ENCODE measurements at places on chromosomes 2 and 18.

GRCh38 chr2:127713562-127713961 is 12.3 kb downstream of the SFT2D3 start:
- no peak for ATAC-seq

DNA sequence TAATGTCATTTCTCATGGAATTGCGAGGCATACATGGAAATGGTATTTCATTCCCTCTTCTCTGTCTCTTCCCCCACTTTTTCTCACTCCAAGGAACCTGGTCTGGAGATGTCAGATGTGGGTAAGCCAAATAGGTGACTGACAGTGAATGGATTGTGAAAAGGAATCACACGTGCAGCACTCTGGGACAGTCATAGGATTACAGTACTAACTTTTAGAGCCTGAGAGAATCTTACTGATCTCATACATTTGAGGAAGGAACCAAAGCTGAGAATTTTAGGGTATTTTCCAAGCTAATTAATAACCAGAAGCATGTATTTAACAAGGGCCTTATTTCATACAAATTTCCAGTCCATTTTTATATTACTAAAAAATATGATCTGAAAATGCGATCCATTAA is 58.1 kb upstream of the ERBB4 start:
- no peak for ATAC-seq

- no peak for ATAC-seq
Measured at GRCh38 chr2:103773884-103774283, 1012.1 kb downstream of the TMEM182 start.

DNA sequence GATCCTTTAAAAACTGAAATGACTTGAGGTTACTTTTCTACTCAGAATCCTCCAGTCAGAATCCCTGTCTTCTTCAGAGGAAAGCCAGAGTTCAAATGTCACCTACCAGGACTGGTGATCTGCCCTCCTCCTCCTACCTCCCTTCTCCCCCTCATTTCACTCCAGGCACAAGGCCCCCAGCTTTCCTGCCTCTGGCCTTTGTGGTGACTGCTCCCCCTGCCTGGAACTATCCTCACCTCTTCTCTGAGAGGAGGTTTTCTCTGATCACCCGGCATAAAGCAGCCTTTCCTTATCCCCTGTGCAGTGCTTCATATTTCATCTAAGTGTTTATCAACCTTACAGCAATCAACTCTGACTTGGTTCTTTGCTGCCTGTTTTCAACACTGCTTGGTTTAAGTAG is 6.8 kb downstream of the B3GNT2 start:
- ATAC-seq: no peak

- no peak for ATAC-seq
Measured at GRCh38 chr2:183530333-183530901, 406.2 kb downstream of the NUP35 start.

DNA sequence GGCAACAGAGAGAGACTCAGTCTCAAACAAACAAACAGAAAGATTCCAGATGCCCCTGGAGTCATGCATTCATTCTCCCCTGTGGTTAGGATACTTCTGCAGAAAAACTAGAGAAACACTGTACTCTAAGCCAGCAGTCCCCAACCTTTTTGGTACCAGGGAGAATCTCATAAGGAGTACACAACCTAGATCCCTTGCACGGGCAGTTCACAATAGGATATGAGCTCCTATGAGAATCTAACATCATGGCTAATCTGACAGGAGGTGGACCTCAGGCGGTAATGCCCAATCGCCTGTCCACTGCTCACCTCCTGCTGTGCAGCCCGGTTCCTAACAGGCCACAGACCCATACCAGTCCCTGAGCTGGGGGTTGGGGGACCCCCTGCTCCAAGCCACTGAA is 18.3 kb downstream of the PSME4 start:
- no peak for ATAC-seq

DNA sequence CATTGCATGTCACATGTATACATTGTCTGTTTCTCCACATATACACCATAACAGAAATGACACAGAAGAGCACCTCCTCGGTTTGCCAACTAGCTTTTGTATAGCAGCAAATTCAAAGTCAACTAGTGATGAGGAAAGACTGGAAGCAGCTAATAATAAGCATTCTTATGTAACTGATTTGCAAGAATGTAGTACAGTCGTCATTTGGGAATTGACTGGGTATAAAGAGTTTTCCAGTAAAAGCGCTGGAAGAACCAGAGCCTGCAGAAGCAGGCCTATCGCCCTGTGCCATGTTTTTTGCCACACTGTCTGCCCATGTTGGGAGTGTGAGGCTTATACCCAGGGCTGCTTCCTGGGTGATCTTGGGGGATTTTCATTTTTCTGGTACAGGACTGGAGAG is 310.6 kb downstream of the GBX2 start:
- ATAC-seq: no peak

DNA sequence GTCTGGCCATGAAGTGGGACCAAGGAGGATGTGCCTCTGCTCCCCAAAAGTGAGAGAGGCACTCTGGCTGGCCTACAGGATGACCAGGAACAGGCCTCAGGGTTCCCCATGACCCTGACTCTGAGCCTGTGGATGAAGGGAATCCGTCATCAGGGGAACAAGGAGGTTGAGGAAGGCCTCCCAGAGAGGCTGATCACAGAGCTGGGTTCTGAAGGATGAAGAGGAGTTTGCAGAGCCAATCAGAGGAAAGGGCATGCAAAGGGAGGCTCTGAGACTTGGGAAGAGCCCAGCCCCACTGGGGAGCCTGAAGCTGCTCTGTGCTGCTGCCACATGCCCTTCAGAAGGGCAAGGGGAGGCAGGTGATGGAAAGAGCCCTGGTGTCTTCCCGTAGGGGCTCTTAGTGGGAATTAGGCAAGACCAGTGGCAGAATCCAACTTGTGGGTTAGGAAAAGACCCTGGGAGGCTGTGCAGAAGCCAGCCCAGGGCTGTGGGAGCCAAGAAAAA is 141.3 kb upstream of the ID2 start:
- no peak for ATAC-seq

- ATAC-seq: peak; percentile 48
Measured at GRCh38 chr2:190451561-190452176, 43.5 kb downstream of the MFSD6 start.

DNA sequence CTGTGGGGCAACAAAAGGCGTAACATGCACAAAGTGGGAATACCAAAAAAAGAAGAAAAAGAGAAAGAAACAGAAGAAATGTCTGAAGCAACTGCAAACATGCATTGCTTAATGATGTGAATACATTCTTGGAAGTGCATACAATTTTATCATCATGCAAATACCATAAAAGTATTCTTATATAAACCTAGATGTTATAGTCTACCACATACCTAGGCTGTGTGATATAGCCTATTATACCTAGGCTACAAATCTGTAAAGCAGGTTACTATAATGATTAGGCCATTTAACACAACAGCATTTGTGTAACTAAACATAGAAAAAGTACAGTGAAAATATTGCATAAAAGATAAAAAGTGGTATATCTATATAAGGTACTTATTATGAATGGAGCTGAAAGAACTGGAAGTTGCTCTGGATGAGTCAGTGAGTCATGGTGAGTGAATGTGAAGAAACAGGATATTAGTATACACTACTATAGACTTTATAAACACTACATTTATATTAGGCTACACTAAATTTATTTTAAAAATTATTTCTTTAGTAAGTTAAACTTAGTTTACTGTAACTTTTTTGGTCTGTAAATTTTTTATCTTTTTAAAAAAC is 319.4 kb upstream of the KCNH7 start:
- no peak for ATAC-seq

DNA sequence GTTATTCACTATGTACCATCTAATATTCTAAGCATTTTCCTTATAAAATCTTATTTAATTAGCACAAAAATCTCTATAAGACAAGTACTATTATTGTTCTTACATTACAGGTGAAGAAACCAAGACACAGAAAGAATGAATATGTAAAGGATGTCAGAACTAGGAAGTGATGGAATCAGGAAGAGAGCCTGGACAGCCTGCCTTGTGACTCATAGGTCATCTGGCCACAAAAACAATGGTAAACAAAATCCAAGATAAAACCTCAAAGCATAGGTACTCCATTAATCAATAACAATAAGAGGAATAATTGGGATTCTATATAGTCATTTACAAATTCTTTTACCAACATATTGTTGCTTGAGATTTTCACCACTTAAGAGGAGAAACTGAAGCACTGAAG is 505.4 kb upstream of the PIK3C3 start:
- no peak for ATAC-seq

GRCh38 chr2:127479866-127480743 is 46.2 kb downstream of the IWS1 start:
- ATAC-seq: no peak

DNA sequence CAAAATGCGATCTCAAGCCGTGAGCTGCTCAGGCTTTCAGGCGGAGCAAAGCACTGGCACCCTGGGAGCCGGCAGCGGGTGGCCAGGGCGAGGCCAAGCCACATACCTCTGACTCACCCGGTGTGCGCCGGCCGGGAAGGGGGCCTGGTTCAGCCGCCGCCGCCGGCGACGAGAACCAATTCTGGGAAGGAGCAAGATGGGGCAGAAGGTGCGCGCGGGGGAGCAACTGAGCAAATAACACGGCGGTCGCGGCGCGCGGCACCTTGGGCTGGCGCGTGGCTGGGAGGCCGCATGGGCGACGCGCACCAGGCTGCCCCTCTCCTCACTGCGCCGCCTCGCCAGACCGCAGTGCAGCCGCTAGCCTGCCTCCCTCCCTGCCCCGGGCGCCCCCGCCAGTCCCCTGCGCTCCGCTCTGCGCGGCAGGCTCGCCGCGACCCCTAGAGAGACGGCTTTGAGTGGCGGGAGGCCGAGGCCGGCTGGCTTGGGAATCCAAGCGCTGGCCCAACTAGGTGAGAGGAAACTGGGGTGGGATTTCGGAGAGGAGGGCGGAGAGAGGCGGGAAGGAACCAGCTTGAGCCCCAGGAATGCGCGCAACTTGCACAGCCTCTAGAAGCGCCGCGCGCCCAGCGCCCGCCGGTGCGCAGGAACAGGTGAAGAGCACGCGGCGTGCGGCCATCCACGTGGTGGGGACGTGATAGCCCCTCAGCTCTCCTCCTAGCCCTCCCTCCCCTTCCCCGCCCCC is 3.2 kb downstream of the NRP2 start:
- peak; percentile 22 for ATAC-seq

- no peak for ATAC-seq
Measured at GRCh38 chr2:159933040-159933726, 129.2 kb downstream of the PLA2R1 start.

- no peak for ATAC-seq
Measured at GRCh38 chr2:118942031-118942430, at the start of gene MARCO. TSS of gene MARCO (plus strand) at chr2:118942194. CDS start at chr2:118942301, 107 bp downstream.

- ATAC-seq: no peak
Measured at GRCh38 chr2:20915271-20915670, 92.4 kb upstream of the LDAH start.

- ATAC-seq: no peak
Measured at GRCh38 chr2:195737511-195738325, 80.7 kb downstream of the SLC39A10 start.

DNA sequence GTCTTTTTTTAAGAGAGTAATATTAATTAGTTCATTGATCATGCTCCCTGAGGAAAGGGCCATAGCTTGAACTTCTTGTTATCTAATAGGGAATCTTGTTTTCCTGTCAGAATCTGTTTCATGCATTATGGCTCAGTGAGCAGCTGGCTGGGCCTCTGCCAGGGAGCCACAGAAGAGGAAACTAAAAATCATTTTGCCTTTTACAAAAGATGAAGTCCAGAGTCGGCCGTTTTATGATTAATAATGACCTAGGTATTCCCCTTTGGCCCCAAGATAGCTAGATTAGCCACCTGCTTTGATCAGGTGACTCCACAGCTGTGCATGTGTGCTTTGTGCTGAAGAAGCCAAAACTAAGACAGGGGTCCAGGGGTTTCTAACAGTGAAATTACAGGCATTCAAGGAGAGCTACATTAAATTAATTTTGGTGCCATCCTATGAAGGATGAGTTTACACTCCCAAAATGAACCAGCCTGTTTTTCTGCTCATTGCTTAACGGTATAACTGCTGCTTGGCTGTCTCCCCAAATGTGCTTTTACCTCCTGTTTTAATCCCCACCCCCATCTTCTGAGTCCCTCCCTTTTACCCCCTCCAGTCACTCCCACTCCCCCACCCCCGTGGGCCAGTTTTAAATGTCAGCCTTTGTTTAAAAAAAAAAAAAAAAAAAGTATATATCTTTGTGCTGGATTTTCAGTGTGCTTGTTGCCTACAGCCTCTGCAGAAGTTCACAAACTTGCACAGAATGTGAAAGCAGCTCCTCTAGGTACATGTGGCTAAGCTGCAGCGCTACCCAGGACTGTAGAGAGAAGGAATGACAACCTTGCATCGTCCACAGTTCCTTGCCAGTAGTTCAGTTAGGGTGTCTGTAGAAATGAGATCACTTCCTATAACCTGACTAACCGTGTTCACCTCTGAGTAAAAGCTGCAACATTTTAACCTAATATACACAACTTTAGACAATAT is 93.1 kb downstream of the CABLES1 start:
- peak; percentile 39 for ATAC-seq

GRCh38 chr2:231861288-231861931 is 64.8 kb downstream of the NPPC start:
- no peak for ATAC-seq

DNA sequence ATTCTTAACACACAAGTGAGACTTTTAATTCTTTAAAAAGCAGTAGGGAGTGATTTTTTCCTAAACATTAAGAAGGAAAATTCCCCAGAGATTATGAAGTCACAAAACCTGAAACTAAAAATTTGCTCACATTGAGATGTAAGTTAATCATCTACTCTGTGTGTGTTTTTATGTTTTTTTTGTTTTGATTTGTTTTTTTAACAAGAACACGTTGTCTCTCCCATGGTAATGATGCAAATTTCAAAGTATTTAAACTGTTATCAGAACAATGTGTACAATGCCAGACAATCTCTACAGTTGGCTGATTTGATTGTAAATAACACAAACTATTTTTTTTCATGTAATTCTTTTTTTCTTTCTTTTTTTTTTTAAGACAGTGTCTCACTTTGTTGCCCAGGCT is 71.5 kb downstream of the COLEC12 start:
- ATAC-seq: no peak

- no peak for ATAC-seq
Measured at GRCh38 chr18:38923540-38923939, 1357.9 kb upstream of the CELF4 start.

GRCh38 chr2:216752855-216753505 is 57.6 kb upstream of the IGFBP5 start:
- no peak for ATAC-seq

DNA sequence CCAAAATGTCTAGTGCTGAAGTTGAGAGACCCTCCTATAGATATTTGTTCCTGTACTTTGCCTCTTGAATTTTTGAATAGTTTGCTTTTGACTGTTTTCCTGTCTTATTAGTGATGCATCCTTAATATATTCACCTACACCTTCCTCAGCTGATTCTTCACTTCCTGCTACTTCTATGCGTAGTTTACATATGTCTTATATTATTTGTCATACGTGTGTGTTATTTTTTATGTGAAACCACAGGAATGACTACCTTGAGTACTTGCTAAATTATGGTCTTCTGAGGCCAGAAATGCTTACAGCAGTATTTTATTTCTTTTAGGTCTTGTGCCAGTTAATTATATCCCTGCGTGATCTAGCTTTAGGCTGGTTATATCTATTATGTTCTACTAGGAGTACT is 9.9 kb downstream of the UBE2E3 start:
- peak; percentile 66 for ATAC-seq

All from activated T-helper 17 cell treated with anti-CD3 and anti-CD28 coated beads, Interleukin-2, amount 50 U/mL, for 72 hours (primary cell).